ENCODE measurements at places on chromosomes 5 and 9.

- no peak for DNase-seq
These were observed 57.2 kb upstream of the HAPLN1 start for GRCh38 chr5:83777856-83778255.

GRCh38 chr9:70533492-70533891 is 119.0 kb upstream of the KLF9 start:
- no peak for DNase-seq

- DNase-seq: no peak
These were observed 488.1 kb downstream of the EBF1 start for GRCh38 chr5:158611581-158611980.

GRCh38 chr9:112447283-112447761 is 39.3 kb upstream of the KIAA1958 start:
- no peak for DNase-seq

DNA sequence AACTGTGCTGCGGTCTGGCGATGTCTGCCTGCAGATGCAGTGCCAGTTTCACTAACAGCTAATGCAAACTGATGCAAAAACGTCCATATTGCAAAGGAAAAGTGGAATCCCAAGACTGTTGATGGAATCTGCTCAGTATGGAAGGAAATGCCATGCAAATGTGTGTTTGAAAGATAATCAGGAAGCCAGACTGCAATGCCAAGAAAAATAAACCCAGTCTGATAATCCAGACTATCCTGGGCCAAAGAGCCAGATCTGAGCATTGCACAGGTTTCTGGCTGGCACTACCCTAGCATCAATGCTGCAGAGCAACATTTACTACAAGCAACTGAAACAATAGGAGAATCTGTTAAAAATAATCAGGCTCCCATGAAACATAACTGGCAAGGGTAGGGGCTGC is 130.3 kb downstream of the FSTL4 start:
- no peak for DNase-seq

DNA sequence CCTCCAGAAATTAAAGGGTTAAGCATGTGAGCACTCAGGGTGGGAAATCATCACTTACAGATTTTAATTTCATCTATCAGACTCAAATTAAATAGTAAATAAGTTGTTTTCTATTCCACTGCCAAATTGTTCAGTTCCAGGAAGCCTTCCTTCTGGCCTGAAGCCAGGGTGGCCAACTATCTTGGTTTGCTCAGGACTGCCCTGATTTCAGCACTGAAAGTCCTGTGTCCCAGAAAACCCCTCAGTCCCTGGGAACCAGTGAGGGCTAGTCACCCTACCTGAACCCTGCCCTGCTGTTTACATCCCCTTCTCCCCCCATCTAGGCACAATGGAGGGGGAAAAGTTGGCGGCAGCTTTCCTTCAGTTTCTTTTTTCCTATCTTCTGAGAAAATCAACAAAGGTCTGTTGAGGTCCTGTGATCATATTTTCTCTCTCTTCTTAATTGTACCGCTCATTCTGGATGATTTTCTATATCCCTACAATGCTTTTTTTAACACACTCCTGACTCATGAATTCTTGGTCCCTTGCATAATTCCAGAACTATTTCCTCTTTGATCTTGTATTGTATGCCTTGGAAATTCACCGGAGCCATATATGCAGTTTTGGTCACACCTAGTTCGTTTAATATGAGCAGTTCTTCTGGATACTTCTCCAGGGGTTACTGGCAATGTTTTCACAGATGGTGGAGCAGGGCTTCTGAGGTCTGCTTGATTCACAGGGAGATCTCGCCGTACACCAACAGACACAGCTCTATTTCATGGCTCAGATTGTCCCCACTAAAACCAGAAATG is 103.8 kb downstream of the MAP1B start:
- no peak for DNase-seq

DNA sequence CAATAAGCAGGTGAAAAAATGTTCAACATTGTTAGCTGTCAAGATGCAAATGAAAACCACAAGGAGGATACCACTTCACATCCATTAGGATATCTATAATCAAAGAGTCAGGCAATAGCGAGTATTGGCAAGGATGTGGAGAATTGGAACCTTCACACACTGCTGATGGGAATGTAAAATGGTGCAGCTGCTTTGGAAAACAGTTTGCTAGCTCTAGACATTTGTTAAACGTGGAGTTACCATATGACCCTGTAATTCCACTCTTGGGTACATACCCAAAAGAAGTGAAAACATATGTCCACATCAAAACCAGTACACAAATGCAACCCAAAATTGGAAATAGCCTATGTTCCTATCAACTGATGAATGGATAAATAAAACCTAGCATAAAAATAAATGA is 37.4 kb downstream of the SCAMP1 start:
- no peak for DNase-seq

- no peak for DNase-seq
These were observed 164.7 kb downstream of the CHSY3 start for GRCh38 chr5:130068988-130069387.

GRCh38 chr9:17594961-17595360 is 16.1 kb downstream of the SH3GL2 start:
- DNase-seq: no peak

DNA sequence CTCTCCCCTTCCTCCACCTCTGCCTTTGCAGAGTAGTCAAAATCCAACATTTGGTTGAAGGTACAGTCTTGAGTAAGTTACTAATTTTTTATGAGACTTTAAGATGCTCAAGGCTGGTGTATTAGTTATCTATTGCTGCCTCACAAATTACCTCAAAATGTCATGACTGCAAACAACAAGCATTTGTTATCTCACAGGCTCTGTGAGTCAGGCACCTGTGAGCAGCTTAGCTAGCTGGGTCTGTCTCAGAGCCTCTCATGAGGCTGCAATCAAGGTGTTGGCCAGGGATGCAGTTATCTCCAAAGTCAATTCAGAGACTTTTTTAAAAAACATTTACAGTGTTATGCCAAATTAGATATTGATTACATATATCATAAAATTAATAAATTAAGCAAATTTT is 371.3 kb upstream of the RGMB start:
- DNase-seq: no peak

GRCh38 chr5:54249210-54250028 is 61.0 kb downstream of the ARL15 start:
- peak; percentile 5 for DNase-seq

DNA sequence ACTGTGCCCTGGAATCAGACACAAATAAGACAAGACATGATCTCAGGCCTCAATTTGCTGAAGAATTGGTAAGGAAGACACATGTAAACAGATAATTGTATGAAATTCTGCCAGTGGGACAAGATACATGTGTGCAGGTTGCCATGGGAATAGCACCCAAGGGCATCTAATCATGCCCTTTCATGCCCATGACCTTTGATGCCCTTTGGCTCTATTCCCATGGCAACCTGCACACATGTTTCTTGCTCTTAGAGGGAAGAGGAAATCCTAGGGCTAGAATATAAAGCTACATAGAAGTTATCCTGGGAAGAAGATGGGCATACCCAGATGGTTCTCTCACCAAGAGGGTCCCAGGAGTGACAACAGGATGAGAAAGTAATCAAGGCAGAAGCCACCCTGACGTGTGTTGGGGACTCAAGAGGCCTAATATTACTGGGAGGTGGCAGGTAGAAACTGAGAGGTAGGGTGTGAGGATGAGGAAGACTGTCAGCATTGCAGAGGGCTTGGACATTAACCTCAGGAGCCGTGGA is 34.4 kb downstream of the P4HA2 start:
- DNase-seq: no peak

DNA sequence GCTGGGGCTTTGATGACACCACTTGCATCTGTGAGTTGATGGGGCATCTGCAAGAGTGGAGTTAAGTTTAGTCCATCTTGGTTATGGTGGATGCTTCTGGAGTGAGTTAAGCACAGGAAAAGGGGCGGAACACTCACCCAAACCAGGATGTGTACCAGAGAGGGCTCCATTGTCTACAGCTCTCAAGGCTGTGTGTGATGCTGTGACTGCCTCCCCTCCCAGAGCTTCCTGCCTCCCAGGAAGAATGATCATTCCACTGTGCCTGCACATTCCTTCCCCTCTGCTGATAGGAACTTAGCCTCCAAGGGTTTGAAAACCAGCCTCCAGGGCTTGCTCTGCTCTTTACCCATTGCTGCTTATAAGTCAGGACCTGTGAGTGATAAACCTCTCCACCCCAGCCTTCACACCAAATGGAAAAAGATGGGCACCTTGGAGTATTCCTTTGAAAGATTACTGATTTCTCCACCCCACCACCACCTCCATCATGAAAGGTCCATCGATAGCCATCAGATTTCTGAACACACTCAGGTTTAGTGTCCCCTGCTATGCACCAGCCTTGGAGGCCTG is 160.1 kb upstream of the SPRY4 start:
- no peak for DNase-seq

GRCh38 chr9:20271723-20272122 is 350.6 kb downstream of the MLLT3 start:
- DNase-seq: no peak

GRCh38 chr5:126031989-126032716 is 391.1 kb upstream of the GRAMD2B start:
- no peak for DNase-seq

DNA sequence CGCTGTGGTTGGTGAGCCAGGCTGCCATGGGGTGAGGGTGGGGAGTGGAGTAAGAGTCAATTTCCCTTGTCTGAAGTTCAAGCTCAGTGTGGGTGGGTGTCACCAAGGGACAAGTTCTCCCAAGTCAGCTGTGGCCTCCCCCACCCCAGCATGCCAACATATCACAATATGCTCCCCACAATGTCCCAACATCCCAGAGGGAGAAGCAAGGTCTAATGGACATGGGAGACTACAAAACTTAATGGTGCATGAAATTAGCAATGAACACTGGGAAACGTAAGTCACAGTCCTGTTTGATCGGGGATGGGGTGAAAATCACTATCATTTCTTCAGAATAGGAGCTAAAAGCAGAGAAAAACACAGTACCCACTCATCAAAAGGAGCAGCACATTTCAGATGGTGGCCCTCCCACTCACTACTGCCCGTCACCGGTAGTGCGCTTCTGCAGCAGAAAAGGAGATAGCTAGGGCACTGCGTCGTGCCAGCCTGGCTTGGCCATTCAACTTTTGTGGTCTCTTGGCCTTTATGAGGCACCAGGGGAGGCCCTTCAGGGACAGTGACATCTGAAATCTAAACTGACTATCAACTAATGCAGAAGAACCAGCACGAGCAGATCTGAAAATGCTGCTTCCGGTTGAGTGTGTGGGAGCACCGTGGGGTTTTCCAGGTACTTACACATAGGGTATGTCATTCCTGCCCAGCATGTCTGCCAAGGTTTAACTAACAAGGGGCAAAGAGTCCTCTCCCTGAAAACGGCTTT is 20.5 kb upstream of the NDFIP1 start:
- DNase-seq: peak; percentile 49

DNA sequence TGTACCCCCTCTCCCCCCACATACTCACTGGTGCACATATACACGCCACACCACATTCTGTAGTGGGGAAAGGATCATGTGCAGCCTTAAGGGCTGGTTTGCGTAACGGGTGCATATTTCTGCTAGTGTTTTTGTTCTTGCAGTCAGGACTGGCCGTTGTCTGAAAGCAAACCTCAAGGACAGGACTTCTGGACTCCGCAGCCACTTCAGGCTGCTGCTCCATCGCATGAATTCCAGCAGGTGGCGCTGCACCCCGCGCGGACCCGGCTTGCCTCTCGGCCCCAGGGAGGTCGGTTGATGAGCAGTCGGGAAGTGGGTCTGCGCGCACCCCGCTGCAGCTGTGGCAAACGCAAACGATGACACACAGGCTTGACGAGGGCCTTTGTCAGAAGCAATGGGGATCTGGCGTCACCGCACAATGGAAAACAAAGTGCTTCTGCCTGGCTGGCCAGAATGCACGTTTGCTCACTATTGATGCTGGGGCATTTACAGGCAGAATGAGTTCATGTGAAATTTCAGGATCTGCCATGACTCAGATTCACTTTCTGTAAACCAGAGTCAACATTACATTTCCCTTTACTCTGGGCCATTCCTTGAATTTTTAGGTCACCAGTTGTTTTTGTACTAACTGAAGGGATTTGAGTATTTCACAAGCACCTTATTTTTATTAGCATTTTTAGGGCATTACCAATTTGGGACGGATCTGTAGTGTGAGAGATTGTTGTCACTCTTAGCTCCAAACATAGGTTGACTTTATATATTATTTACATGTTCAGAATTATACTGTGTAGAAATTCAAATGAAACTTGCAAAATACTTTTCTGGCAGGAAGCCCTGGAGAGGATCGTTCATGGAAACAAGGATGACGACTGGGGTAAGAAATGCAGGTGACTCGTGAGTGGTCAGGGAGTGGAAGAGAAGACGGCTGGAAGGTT is 36.4 kb upstream of the GLRX start:
- peak; percentile 91 for DNase-seq

DNA sequence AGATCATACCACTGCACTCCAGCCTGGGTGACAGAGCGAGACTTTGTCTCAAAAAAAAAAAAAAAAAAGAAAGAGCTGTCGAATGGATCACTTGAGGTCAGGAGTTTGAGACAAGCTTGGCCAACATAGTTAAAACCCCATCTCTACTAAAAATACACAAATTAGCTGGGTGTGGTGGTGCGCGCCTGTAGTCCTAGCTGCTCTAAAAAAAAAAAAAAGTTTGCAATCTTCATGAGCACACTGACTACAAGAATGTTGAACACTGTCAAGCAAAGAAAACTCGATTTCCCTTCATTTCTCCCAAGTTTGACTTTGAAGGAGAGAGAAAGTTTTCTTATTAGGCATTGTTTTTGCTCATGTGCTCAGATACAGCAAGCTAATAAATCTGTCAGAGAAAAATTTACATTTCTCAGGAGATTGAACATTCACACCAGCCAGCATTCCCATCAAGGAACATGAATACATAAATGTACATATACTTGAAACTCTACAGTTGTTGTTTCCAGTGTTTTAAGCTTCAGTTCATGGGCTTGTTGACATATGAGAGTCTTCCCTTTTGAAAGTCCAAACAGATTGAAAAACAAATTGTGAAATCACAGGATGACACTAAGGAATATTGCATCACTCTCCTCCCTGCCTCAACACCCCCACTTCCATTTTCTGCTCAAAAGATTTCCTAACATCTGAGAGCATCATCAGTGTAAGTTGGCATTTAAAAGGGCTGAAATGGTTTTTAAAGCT is 81.8 kb downstream of the ARRDC3 start:
- DNase-seq: no peak

DNA sequence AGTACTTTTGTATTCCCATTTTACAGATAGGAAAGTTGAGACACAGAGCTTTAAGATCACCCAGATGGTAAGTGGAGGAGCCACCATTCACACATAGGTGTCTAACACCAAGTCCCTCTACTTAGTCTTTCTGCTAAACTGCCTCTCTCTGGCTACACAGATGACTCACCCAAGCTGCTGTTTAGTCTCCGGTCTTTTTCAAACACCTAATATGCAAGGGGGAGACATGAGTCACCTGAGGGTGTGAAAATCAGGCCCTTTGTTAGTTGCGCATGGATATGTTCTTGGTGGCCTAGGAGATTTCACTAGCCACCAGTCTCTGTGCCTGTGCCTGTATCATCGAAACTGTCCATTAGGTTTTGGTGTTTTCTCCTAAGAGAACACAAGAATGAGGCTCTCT is 117.8 kb downstream of the MAST4 start:
- no peak for DNase-seq

Measured in activated T-cell treated with anti-CD3 and anti-CD28 coated beads for 24 hours (primary cell).